AG09309 (cell line): ENCODE measurements at places on chromosomes 4 and X.

- no peak for DNase-seq
These were observed 49.2 kb downstream of the CEP44 start for GRCh38 chr4:174332741-174333493.

DNA sequence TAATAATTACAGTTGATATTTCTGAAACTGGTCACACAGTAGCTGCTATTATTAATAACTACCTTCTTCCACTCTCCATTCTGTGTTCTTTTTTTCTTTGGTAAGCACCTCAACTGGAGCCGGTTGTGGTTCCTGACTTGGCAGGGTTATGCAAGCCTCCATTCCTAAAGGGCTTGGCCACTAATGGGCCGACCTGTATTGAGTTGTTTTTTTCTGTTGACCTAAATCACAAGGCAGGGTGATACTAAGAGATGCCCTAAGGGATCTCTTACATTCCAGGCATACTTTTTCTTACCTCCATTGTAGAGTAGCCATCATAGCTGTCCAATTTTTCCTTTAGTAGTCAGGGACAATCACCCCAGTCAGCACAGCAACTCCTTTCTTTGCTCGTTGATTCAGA, 1295.8 kb upstream of the ADGRL3 start:
- no peak for DNase-seq

DNA sequence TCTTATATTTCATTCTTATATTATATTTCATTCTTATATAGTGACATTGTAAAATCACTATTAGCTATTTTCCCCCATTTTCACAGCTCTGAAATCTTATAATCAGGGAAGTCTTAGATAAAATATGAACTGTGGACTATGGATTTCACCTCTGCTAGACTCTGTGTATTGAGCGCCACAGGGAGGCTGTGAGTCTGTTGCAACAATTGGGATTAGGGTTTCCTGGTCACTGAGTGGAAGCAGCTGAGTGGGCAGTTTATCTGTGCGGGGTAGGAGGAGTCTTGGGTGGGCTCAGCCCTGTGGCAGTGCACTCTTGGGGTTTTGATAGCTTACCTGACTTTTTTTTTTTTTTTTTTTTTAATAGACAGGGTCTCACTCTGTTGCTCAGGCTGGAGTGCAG, 249.5 kb downstream of the PTTG2 start:
- DNase-seq: no peak

GRCh38 chr4:17589355-17589754, 12.4 kb downstream of the LAP3 start:
- no peak for DNase-seq

DNA sequence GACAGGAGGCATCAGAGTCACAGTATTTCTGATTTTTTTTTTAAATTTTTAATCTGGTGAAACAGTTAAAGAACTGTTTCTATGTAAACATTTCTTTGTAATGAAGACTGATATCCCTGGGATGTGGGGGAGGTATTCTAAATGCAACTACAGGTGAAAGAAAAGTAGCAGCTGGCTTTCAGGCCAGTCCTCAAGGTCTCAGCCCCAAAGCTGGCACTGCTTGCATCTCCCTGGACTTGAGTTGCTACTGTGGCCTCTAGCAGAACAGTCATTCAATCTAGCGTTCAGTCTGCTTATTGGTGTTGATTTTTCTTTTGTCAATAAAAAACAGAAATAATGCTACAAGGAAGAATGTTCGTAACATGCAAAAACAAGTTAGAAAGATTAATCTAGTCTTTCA, 4.9 kb downstream of the MBNL3 start:
- no peak for DNase-seq

DNA sequence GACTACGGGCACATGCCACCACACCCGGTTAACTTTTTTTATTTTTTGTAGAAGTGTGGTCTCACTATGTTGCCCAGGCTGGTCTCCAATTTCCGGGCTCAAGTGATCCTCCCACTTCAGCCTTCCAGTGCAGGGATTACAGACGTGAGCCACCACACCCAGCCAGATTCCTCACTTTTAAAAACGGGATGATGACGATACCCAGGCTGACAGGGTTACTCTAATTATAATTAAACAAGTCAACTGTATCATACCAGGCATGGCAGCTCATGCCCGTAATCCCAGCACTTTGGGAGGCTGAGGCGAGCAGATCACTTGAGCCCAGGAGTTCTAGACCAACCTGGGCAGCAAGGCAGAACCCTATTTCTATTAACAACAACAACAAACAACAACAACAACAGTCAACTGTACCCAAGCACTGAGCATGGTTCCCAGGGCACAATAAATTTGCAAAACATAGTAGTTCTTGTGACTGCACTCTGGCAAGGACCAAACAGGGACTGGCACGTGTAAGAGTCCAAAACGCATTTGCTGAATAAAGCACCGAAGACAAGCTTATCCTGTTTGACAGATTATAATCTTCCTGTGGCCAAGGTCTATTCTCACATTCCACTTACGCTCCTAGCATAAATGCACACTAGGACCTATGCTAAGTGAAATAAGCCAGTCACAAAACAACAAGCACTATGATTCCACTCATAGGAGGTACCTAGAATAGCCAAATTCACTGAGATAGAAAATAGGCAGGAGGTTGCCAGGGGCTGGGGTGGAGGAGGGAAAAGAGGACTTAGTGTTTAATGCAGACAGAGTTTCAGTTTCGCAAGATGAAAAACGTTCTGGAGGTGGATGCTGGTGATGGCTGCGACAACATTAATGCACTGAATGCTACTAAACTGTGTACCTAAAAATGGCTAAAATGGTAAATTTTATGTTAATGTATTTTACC, 77.5 kb downstream of the IRF2 start:
- no peak for DNase-seq

DNA sequence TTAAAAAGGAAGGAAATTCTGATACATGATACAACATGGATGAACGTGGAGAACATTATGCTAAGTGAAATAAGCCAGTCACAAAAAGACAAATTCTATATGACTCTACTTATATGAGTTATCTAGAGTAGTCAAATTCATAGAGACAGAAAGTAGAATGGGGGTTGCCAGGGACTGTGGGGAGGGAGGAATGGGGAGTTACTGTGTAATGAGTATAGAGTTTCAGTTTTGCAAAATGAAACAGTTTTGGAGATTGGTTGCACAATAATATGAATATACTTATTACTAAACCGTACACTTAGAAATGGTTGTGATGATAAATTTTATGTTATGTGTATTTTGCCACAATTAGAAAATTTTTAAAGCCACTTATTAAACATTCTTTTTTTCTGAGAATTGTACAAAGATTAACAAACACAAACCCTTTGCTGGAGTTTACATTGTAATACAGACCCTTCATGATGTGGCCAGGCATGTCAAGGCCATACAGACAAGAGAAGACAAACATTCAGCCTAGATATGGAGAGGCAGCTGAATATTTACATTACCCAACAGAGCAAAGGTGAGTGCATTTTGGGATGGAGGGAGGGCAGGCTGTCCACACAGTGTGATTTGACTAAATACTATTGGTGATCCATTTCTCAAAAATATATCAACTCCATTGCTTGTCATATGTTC, 21.2 kb upstream of the GPC3 start:
- no peak for DNase-seq

DNA sequence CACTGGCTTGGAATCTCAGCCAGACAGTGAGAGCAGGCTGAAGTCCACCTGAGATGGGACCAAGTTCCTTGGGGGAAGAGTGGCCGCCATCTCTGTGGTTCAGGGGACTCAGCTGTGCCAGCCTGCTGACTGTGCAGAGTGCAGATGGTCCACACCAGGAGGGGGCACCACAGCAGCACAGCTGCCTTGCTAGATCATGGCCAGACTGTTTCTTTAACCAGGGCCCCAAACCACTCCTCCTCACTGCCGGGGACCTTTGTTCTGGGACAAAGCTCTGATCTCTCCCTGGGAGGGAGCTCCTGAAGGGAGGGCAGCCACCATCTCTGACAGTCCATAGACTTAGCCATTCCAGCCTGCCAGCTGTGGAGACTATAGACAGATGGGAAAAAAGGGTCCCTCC, 2189.6 kb downstream of the PCDH7 start:
- DNase-seq: no peak

DNA sequence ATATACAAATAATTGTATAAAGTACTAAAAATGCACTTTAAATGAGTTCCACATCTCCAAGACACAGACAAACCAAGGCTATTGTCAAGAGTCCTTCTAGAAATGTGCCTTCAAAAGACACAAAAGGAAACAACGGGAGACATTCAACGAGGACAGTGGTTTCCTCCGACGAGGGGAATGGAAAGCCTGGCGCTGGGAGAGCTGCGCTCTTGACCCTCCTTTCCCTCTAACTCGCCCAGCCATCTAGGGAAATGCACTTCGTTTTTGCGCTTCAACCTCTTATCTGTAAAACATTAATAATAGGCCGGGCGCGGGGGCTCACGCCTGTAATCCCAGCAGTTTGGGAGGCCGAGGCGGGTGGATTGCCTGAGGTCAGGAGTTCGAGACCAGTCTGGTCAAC, 37.0 kb downstream of the ZFP42 start:
- DNase-seq: no peak

GRCh38 chrX:40273356-40274050, 175.7 kb upstream of the BCOR start:
- DNase-seq: no peak

DNA sequence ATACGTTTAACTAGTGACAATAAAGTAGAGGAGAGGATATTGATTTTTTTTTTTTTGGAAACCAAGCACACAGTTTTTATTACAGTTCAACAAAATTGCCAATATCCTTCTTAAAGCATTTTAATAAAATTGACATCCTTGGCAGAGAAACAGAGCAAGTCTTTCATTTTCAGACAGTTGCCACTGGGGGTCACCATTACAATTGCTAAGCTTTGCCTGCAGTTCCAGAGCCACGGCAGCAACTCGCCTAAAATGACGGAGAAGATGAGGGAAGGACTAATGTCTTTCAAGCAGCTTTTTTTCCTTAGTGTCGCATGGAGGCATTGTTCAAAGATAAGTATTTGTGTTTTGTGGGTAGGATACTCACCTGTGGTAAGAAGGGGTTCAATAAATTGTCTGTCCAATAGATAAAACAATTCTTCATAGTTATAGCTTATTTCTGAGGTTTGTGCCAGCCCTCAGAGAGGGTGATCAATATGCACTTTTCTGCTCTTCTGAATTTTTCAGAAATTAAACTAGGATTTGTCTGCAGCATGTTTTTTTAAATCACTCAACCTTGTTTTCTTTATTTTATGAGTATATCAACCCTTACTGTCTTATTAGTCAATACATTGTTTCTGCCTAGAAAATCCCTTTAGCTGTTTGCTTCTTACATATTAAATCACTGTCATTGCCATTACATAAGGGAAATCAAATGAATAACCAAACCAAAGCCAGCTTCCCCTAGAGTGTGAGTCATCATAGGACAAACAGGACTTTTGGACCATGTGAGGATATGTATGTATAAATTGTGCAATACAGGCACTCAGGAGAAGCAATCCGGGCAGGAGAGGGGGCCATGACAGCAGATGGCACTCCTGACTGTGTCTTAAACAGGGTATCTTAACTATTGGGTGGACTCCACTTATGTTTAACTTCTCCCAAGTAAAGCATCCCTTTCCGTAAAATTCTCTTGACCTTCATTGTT, 508.1 kb upstream of the ARX start:
- no peak for DNase-seq

- no peak for DNase-seq
These were observed 223.1 kb downstream of the FMR1NB start for GRCh38 chrX:148204195-148204594.

GRCh38 chr4:120071192-120071795, 4.6 kb upstream of the MAD2L1 start:
- DNase-seq: no peak

GRCh38 chr4:115657991-115658650, 544.7 kb upstream of the NDST4 start:
- DNase-seq: no peak

DNA sequence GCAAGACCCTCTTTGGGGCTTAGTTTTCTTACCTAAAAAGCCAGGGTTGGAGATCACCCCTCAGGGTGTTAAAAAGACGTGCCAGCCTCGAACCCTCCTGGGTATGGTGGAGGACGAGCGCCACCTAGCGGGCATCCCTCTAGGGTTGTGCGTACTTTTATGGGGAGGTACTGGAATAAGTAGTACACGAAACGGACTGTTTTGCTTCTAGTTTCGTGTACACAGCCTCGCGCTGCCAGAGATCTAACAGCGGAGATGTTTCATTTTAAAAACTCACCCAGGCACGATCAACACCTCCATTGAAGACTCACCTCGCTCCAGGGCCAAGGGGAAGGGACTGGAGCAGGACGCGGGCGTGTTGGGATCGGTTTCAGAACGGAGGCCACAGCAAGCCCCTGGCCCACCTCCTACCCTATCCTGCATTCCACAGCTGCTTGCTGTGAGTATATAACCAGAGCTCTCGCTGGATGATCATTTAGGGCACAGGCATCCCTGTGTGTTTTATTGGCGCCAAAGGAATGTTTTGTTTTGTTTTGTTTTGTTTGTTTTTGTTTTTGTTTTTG, 4.8 kb upstream of the NKX3-2 start:
- peak; percentile 29 for DNase-seq

DNA sequence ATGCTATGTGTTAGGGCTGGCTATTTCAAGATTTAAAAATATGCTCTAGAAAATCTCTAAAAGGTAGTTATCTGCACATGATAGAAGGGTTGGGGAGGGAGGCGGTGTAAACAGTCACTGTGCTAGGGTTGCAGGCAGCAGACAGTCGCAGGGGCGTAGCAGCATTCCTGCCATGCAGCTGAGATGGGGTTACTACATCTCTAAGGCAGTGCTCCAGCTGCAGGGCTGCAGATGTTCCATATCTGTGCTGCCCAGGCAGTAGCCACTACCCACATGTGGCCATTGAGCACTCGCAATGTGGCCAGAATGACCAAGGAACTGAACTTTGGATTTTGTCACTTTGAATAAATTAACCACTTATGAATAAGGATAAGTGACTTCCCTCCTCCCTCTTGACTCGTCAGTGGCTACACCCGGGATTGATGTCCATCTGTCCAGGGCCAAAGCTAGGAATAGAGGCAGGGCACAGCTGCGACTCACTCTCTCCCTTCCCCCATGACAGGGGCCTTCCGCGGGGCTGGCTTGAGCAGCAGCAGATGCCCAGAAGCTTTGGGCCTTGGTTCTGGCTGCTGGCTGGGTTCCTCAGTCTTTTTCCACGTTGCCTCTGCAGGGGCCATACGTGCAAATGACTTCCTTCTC, 79.4 kb upstream of the CLDN34 start:
- no peak for DNase-seq

GRCh38 chrX:24657671-24658386, 10.7 kb upstream of the PCYT1B start:
- DNase-seq: no peak
